A549 treated with AZD2906 at 1 μM for 4 hours (cell line): ENCODE measurements at places on chromosomes 4 and X. TPM values are rescaled to one million over a fixed set of nuclear protein-coding genes. Genes with fewer than 3 reads are reported as not detected.

DIPK2B gene
- total RNA-seq, result not detected in 5 replicates

RENBP gene
- 0.09 to 0.20 TPM (median 0.10 TPM) in 5 replicates for total RNA-seq

HS6ST2 gene
- 0.07 to 0.19 TPM (median 0.09 TPM) in 5 replicates for total RNA-seq

HPSE gene
- 1.0 to 1.5 TPM (median 1.3 TPM) in 5 replicates for total RNA-seq

GAGE12F gene
- not detected in 5 replicates for total RNA-seq

GAGE1 gene
- not detected in 5 replicates for total RNA-seq

COL4A5 gene
- total RNA-seq, result 10.3 to 13.9 TPM (median 11.6 TPM) in 5 replicates

KCNE5 gene
- 0.06 to 0.14 TPM (median 0.08 TPM) in 5 replicates for total RNA-seq

KIAA1210 gene
- total RNA-seq, result 0.01 to 0.03 TPM (median 0.02 TPM) in 4 of 5 replicates, not detected in the other

TIGD4 gene
- total RNA-seq, result 0.07 to 0.31 TPM (median 0.15 TPM) in 5 replicates

L1CAM gene
- 18.4 to 20.7 TPM (median 20.2 TPM) in 5 replicates for total RNA-seq

FAM241A gene
- total RNA-seq, result 0.83 to 0.93 TPM (median 0.85 TPM) in 5 replicates

MAGIX gene
- total RNA-seq, result 2.3 to 3.9 TPM (median 3.3 TPM) in 5 replicates

TXK gene
- 0.08 to 0.18 TPM (median 0.16 TPM) in 5 replicates for total RNA-seq

SPARCL1 gene
- total RNA-seq, result not detected in 5 replicates

CNKSR2 gene
- total RNA-seq, result 1.6 to 2.6 TPM (median 2.1 TPM) in 5 replicates

HNRNPD gene
- total RNA-seq, result 215 to 303 TPM (median 222 TPM) in 5 replicates

SPANXN3 gene
- not detected in 5 replicates for total RNA-seq

NDP gene
- total RNA-seq, result not detected in 5 replicates
